Brain (organoid and tissue), 16 donors: ENCODE measurements at places on chromosomes 1 and 21.

- DNase-seq, result no peak
Measured at GRCh38 chr1:28249013-28249865, 10.1 kb upstream of the SESN2 start.

- DNase-seq, result no peak
Measured at GRCh38 chr1:78073441-78073840, 27.7 kb downstream of the GIPC2 start.

DNA sequence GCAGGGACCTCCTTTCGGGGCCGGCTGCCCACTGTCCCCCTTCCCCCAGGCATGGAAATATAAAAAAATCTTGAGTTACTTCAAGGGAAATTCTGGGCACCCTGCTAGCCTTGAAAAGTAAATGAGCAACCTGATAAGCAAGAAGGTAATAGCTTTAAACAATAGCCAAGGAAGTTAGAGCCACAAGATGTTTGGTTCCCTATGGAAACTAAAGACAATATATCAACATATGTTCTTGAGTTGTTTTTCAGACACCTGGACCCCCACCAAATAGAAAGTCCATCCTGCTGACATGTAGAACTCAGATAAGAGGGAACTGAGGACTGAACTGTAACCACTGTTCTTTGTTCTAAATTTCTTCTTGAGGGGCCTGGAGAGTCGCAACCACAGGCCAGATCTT is 19.3 kb upstream of the SLC35A3 start:
- no peak for DNase-seq

DNA sequence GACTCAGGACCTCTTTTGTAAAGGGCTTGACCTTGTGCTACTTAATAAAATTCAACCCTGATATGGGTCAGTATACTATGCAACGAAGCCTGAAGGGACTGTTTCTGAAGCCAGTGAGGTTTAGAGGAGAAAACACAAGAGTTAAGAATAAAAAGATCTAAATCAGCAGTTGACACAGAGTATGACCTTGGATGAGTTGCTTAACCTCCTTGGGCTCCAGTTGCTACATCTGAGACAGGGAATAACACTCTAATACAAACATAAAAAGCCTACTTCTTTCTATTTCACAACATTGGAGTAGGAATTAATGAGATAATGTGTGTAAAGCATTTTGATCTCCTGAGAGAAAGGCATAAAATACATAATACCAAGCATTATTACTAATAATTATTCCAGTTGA is 882.4 kb upstream of the ADGRL2 start:
- DNase-seq, result no peak
